Fibroblast of the aortic adventitia (primary cell): ENCODE measurements at places on chromosomes 6 and 20. TPM values are rescaled to one million over a fixed set of nuclear protein-coding genes. Genes with fewer than 3 reads are reported as not detected.

The SPATA25 gene
- 2.1 and 9.6 TPM in 2 replicates for total RNA-seq

The PMEPA1 gene
- total RNA-seq: 1.4 and 1.6 TPM in 2 replicates

DNA sequence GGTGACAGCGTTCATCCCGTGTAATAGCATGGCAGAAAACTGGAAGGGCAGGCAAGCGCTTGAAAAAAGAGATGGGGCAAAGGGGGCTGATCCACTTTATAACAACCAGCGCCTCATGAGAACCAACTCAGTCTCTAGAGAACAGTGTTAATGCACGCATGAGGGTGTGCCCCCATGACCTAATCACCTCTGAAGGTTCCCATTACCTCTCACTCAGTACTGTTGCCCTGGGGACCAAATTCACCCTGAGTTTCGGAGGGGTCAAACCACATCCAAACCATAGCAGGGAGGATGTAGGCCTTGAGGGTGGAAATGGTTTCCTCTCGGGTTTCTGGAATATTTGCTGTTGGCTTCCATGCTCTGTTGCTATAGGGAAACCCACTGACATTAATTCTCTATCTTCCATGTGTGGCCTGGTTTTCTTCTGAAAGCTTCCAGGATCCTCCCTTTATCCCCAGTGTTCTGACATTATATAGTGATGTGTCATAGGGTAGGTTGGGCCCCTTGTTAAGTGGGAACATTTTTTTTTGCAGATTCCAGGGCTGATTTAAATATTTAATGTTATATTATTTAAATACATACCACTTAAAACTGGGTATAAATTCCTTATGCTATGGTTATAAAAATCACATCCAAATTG is 65.2 kb downstream of the PPP1R14C start:
- DNase-seq: no peak

DNA sequence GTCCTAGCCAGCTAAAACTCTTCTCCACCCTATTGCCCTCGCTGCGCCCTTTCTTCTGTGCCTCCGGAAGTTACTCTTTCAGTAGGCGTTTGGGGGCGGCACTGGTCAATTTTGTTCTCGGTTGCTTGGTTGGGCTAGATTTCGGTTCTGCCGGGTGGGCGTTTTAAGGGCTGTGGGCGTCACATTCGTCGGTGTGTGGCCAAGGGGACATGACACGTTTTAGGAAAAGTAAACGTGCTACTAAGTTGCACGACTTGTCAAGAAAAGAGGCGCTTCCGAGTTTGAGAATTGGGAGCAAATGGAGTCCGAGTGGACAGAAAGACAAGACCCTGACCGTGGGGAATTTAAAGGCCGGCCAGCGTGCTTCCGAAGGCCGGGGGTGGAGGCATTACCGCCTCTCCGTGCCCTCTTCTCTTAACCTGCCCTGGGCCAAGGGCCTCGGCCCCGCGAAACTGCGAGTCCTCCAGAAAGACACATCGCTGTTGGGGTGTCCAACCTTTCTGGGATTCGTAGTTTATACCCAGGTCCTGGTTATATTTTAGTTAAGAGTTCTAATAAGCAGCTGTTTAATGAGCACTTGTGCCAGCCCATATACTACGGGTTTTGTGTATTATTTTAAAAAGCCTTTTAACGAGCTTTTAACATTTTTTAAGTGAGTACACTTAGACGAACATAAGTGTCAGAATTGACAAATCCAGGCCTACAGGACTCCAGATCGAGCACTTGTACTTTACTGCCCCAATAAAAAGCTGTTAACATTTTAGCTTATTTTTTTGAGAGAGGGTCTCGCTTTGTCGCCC is 664 bp upstream of the BAG6 start:
- no peak for DNase-seq

DNA sequence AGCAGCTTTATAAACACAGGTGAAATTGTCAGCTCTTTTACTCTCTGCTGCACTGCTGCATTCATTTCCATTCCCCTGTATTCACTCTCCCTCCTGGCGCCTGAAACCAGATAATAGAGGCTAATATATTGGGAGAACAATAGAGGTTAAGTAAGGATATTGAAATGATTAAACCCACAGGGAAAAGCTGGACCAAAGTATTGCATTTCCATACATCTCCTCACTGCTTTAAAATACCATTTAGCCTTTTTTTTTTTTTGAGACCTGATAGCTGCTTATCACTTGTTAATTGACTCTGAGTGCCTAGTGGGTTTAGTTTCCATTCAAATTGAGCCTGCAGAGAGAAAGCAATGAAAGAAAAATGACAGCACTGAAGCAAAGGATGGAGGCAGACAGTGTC is 540.5 kb upstream of the IMPG1 start:
- no peak for DNase-seq
